HCT116 (cell line): ENCODE measurements at places on chromosomes 3 and 15. TPM values are rescaled to one million over a fixed set of nuclear protein-coding genes. Genes with fewer than 3 reads are reported as not detected.
A peak's percentile ranks its signal among the peaks of the same experiment; 100 is the strongest.

ASB14 gene
- total RNA-seq, result not detected

DNA sequence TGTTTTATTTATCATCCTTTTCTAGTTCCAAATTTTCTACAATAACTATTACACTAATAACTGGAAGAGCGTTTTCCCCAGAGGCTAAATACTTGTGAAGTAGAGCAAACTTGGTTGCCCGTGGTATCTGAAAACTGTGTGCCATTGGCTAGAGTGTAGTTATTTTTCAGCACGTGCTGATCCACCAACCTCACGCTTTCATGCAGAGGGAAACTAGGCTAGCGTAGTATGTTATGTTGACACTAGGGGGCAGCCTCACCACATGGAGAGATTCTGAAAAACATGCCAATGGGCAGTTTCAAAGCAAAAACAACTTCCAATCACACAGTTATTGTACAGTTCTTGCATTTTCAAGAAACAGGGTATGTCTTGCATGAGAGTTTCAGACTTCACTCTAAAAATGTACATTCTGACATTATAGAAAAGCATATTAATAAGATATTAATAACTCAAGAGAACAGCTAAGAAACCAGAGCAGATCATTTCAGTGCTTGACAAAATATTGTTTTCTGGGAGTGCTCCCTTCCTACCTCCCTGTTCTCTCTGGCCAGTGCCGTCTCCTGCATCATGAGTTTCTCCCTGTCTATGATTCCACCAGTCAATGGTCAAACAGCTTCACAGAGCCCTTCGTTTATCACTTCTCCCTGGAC is 39.7 kb downstream of the SPATA12 start:
- DNase-seq, result peak; percentile 61
- no peaks in the 10 kb centered on the region for H3K36me3 ChIP-seq
- no peak overlapping the region for H3K4me3 ChIP-seq
- no peaks in the 10 kb centered on the region for H3K27me3 ChIP-seq
- H3K27ac ChIP-seq, result no peak overlapping the region

PRSS50 gene
- total RNA-seq, result not detected

DNA sequence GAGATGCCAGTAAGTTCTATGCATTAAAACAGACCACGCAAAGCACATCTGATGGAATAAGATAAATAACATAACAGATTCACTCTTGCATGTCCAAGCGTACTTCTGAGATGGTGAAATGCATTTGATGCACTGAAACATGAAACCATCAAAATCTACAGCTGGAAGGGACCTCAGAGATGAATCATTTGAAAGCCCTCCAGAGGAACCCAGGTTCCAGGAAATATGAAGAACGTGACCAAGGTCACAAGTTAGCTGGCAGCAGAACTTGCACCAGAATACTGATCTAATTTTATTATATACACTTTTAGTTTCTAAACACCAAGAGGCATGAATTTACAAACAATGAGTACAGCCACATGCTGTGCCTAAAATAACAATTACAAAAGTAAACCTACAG is 957.1 kb downstream of the FHIT start:
- DNase-seq, result no peak
- no peaks in the 10 kb centered on the region for H3K4me1 ChIP-seq
- no peak overlapping the region for H3K27ac ChIP-seq
- no peak overlapping the region for H3K4me3 ChIP-seq
- no peaks in the 10 kb centered on the region for H3K27me3 ChIP-seq
- H3K36me3 ChIP-seq, result no peaks in the 10 kb centered on the region

ADAMTS17 gene
- 4.2 TPM for total RNA-seq

- DNase-seq, result no peak
- 0 out of 2 replicates have a peak, but pooled peaks cover 2% of the 10 kb centered on the region for H3K4me1 ChIP-seq
- H3K27ac ChIP-seq, result no peak overlapping the region
- no peak overlapping the region for H3K4me3 ChIP-seq
- H3K27me3 ChIP-seq, result no peaks in the 10 kb centered on the region
Observed at GRCh38 chr15:57618325-57618724, 26.6 kb downstream of the MYZAP start.

- DNase-seq, result no peak
- no peaks in the 10 kb centered on the region for H3K36me3 ChIP-seq
- peaks cover 21% of the 10 kb centered on the region for H3K4me1 ChIP-seq
- no peaks in the 10 kb centered on the region for H3K27me3 ChIP-seq
- no peak overlapping the region for H3K27ac ChIP-seq
Observed at GRCh38 chr3:15803921-15804320, 6.1 kb upstream of the ANKRD28 start.

DNA sequence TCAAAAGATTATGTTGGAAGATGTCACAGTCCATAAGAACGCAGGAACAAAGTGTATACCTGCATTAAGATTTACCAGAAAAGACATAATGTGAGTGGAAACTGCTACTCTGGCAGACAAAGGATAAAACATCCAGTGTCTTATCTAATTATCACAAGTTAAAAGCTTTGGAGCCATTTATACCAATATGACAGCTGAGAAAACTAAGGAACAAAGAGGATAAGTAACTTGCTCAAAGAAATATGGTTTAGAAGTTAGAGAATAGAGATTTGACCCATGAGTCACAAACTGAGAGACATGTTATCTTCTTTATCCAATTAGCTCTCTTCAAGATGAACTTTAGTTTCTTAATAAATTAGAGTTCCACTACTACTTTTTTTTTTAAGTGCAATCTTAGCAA is 1473.7 kb downstream of the OTOL1 start:
- H3K36me3 ChIP-seq, result no peaks in the 10 kb centered on the region
- DNase-seq, result no peak
- no peak overlapping the region for H3K27ac ChIP-seq
- no peaks in the 10 kb centered on the region for H3K27me3 ChIP-seq

- H3K27me3 ChIP-seq, result no peaks in the 10 kb centered on the region
- no peaks in the 10 kb centered on the region for H3K4me1 ChIP-seq
- H3K4me3 ChIP-seq, result no peak overlapping the region
- H3K36me3 ChIP-seq, result no peaks in the 10 kb centered on the region
Observed at GRCh38 chr15:44775953-44776352, 39.6 kb downstream of the TRIM69 start.

DNA sequence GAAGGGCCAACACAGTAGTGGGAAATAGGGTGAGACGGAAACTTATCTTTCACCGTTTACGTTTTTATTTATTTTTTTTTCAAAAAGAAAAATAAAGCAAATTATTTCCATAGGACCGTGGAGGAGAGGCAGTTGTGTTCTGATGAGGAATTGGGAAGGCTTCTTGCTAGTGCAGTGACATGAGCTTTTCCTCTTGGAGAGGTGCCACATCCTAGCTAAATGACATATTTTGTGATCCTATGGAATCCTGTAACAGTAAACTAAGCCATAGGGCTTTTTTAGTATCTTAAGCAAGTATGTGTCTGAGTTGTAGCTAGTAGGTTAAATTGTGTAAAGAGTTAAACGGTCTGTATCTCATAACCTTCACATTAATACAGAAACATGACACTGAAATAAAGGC is 609.9 kb downstream of the RBMS3 start:
- no peak overlapping the region for H3K4me3 ChIP-seq
- no peaks in the 10 kb centered on the region for H3K36me3 ChIP-seq
- H3K27me3 ChIP-seq, result 0 out of 2 replicates have a peak, but pooled peaks cover 4% of the 10 kb centered on the region

- H3K36me3 ChIP-seq, result no peaks in the 10 kb centered on the region
- DNase-seq, result no peak
- H3K27ac ChIP-seq, result no peak overlapping the region
Observed at GRCh38 chr3:171846597-171846996, 3.4 kb downstream of the TMEM212 start.

DNA sequence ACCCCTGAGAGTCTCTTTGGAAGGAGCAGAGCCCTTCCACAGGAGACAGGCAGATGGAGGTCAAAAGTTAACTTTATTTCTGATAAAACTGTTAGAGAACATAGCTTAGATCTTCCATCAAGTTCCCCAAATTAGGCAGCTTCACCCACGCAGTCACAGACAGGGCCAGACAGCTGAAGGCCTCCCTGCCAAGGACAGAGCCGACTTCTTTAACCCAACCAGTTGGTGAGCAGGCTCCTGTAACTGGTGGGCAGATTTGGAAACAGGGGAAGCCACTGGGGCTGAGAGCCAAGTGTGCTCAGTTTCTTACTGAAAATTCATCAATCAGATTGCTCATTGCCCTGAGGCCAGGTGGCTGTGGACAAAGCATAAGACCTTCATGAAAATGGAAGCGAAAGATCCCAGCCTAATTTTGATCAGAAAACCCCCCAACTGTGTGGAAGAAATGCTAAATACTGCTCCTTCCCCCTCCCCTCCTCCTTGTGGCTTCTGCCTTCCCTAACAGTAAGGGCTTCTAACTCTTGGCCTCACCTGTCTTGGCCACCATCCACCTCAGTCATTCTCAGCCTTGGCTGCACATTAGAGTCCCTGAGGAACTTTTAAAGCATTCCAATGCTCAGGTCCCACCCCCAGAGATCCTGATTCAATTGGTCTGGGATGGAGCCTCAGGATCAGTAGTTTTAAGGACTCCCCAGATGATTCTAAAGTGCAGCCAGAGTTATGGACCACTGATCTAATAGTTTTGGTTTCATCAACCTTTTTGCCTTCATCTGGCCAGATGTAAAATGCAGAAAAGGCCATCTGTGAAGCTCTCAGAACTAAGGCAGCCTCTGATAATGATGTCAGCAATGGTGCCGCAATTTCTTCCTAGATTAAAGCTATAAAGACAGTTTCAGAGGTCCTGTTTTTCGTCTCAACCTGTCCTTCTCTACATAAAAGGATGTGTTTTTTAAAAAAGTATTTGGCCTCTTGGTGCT is 11.5 kb downstream of the CLRN1 start:
- no peak overlapping the region for H3K27ac ChIP-seq
- no peak overlapping the region for H3K4me3 ChIP-seq
- H3K4me1 ChIP-seq, result no peaks in the 10 kb centered on the region
- no peak for DNase-seq
- no peaks in the 10 kb centered on the region for H3K27me3 ChIP-seq
- H3K36me3 ChIP-seq, result no peaks in the 10 kb centered on the region

DNA sequence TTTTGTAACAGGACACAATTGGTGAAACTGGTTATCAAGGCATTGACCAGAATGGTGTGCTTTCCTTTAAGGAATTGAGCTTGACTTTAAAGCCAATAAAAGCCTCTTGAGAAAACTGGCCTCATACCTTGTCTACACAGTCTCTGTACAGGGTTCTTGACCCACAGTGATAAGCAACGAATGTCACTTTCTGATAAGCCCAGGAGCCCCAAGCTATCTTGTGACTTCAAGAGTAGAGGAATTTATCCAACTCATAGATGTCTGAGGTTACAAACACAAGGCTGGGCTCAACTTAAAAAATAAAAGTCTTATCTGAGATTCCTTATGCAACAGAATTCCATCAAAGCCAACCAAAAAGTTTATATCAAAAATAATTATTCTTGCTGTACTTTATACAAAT is 212.1 kb downstream of the GBE1 start:
- no peaks in the 10 kb centered on the region for H3K27me3 ChIP-seq
- no peak for DNase-seq
- H3K27ac ChIP-seq, result no peak overlapping the region
- H3K4me3 ChIP-seq, result no peak overlapping the region
- H3K36me3 ChIP-seq, result no peaks in the 10 kb centered on the region

GRCh38 chr3:18732474-18732873 is 307.3 kb upstream of the SATB1 start:
- H3K4me1 ChIP-seq, result no peaks in the 10 kb centered on the region
- DNase-seq, result no peak
- no peaks in the 10 kb centered on the region for H3K27me3 ChIP-seq

ROPN1 gene
- not detected for total RNA-seq

DNA sequence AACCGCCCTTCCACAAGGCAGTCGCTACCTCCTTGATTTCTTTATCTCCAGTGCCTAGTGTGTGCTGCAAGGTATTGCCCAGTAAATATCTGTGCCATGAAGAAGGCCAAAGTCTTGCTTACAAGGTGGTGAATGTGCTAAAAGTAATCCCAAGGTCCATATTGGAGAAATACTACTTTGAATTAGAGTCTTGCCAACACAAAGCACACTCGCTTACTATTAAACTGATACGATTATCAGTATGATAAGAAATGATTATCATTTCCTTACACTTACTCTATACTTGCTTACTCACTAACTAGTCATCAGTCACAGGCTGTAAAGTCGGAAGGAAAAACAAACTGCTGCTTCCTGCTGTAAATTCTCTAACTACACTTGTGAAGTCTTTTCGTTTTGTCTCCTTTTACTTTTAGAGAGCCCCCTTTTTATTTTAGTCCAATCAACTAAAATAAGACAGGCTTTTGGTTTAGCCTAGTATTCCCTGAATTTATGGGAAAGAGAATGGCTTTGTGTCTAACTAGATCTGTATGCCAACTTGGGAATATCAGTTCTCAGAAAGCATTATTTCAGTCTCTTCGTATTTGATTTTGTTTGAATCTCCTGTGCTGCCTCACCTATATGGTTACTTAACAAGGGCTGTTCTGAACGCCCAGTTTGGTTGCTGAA is 107.1 kb upstream of the TSC22D2 start:
- H3K27me3 ChIP-seq, result no peaks in the 10 kb centered on the region
- H3K27ac ChIP-seq, result no peak overlapping the region
- no peak for DNase-seq
- no peak overlapping the region for H3K4me3 ChIP-seq
- H3K36me3 ChIP-seq, result no peaks in the 10 kb centered on the region

GRCh38 chr3:101123081-101123480 is 129.9 kb upstream of the ABI3BP start:
- DNase-seq, result no peak
- no peaks in the 10 kb centered on the region for H3K36me3 ChIP-seq
- no peak overlapping the region for H3K4me3 ChIP-seq
- no peaks in the 10 kb centered on the region for H3K27me3 ChIP-seq
- no peaks in the 10 kb centered on the region for H3K4me1 ChIP-seq

FOXL2 gene
- total RNA-seq, result not detected

DNA sequence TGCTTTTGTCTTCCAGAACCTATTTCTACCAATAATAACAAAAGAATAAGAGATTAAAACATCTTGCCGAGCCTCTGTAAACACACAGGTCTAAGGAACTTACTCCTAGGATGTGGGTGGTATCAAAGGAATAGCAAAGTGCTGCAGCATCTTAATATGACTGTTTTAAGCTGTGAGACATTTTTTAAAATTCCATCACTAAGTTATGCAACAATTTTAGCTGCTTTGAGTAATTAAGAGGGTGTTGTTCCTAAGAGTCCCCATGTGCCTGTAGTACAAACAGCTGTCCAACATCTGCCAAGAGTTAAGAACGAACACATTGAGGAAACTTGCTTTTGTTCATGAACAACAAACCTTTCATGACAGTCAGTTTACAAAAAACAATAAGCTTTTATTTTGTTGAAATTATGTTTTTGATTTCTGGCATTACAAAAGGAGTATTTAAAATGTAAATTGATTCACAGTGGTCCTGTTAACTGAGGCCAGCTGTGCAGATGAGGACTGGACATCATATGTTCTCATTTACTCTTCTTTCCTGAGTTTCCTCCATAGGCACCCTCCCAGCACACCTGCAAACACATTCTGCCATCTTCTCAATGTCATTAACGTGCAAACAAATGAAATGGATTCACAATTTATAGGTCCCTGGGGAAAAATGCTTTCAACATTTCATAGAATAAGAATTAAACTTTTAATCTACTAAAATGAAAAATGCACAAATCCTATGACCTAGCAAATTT is 337.3 kb upstream of the ARHGEF26 start:
- no peak overlapping the region for H3K4me3 ChIP-seq
- H3K4me1 ChIP-seq, result no peaks in the 10 kb centered on the region
- no peak overlapping the region for H3K27ac ChIP-seq
- DNase-seq, result no peak
